ENCODE measurements at places on chromosomes 2 and 18.

GRCh38 chr2:30894498-30895119 is 87.4 kb upstream of the CAPN13 start:
- DNase-seq: no peak

DNA sequence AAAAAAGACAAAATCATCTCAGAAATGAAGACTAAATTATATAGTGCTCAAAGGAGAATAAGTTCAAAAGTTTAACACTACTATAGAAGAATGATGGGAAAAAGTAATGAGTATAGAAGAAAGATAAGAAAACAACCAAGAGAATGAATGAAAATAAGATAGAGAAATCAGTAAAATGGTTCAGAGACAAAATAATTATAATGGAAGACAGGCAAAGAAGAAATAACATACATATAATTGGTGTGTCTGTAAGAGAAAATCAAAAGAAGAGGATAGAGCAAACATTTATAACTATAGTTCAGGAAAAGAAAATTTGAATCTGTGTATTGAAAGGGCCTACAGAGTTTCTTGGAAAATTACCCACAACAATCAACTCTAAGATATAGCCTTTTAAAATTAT is 43.5 kb downstream of the DNAH6 start:
- no peak for DNase-seq

DNA sequence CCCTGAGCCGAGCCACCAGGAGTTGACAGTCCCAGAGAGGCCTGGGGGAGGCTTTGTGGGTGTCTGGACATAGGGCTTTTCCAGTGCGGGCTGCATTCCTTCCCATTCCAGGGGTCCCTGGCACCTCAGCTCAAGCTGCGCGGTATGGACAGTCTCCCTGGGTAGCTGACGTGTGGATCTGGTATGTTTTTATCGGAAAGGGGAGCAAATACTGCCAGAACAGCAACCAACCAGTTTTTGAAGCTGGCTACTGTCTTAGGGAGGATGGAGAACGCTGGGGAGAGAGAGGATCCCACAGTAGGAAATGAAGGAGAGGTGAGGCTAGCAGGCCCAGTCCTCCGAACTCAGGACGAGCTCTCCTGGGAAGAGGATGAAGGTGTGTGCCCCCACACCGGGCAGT is 103.8 kb upstream of the APCDD1 start:
- no peak for DNase-seq

GRCh38 chr2:217469203-217469810 is 533.5 kb downstream of the TNS1 start:
- DNase-seq: no peak

DNA sequence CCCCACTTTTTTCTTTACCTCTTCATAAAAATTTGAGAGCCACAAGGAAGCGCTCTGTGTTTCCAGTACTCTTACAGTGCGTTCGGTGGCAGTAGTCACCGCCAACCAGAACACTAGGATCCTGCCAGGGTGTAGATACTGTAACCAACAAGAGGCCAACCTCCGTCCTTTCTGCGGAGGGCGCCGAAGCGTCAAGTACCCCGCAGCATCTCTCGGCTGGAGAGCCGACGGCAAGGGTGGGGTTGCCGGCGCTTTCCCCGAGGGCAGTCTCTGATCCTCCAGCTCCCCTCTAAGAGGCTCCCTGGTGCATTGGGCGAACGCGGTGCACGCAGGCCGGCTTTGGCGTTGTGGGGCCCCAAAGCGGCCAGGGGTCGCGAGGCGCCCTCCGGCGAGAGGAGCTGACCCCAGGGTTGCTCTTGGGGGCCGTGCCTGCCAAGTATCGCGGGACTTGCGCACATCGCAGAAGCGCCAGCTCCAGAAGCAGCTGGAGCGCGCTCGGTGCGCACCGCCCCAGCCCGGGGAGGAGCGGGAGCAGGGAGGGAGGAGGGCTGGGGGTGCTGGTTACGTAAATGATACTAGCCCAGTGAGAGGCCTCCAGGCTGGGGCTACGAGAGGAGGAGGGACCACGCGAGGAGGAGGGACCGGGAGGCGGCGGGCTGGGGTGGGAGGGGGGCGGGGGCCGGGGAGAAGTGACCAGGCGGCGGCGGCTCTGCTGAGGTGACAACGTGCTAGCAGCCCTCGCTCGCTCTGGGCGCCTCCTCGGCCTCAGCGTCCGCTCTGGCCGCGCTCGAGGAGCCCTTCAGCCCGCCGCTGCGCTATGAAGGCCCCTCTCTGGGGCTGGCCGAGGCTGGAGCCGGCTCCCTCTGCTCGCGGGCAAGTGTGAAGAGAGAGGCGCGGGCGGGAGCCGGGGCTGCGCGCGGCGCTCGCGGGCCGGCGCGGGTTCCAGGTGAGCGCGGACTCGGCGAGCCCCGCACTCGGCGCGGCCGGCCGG is at the start of gene GALNT13:
Gene GALNT13, plus strand, starts transcription at position 692 of the 991 bp plus-strand sequence.
- no peak for DNase-seq

GRCh38 chr2:182448371-182448770 is 21.5 kb upstream of the PDE1A start:
- no peak for DNase-seq

- DNase-seq: no peak
Observed at GRCh38 chr2:44005846-44006245, 10.1 kb upstream of the LRPPRC start.

- DNase-seq: no peak
Observed at GRCh38 chr2:219723311-219723710, 95.9 kb downstream of the SLC4A3 start.

DNA sequence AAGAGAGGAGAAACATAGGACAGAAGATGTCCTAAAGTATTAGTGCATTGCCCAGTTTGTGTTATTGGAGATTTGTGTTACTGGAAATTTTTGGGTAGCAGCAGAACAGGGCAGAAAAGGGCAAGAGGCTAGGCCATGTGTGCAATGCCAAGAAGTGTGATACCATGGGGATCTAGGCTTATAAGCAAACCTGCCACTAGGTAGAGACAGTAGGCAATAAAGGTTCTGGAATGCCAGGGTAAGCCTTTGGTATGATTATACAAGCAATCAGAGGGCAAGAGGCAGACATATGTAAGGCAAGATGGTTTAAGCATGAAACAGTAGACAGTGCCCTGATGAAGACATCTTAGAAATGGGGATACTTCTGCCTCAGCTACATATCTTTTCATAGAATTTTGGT is 12.3 kb upstream of the CERS6 start:
- DNase-seq: no peak

- DNase-seq: no peak
Observed at GRCh38 chr2:104854498-104855220, 744 bp downstream of the POU3F3 start.

DNA sequence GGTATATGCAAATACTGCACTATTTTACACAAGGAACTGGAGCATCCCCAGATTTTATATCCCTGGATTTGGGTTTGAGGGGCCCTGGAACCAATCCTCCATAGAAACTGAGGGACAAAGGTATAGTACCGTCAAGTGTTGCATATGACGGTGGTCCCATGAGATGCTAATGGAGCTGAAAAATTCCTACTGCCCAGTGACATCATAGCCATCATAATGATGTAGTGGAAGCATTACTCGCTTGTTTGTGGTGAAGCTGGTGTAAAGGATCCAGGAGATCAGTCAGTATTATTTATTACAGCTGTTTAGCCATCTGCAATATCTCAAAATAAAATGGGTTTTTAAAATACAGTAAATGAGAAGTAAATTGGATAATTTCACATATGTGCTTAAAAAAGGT is 496.6 kb upstream of the HS6ST1 start:
- DNase-seq: no peak

GRCh38 chr2:199439066-199439465 is 18.7 kb downstream of the SATB2 start:
- no peak for DNase-seq

DNA sequence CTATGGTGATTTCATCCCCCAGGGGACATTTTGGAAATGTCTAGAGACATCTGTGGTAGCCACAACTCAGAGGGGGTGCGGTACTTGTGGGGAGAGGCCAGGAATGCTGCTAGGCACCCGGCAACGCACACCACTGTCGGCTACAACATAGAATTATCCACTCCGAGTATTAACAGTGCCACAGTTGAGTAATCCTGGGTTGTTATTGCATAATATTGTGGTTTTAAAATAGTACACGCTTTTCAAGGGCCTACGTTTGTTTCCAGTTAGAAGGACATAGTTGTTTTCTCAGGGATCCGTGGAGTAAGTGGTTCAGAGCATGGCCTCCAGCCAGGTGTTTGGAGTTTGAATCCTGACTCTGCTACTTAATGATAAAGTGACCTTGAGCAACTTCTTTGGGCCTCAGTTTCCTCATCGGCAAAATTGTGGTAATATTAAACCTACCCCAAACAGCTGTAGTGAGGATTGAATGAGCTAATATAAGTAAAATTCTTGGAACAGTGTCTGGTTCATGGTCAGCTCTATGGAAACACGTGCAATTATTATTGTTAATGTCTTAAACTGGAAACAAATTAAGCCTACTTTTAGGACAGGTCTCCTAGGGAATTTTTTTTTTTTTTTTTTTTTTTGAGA is 24.5 kb downstream of the CYP27A1 start:
- no peak for DNase-seq

GRCh38 chr2:37402636-37403035 is 58.2 kb downstream of the QPCT start:
- DNase-seq: no peak

- DNase-seq: no peak
Observed at GRCh38 chr18:24201699-24202687, 63.1 kb downstream of the CABYR start.

DNA sequence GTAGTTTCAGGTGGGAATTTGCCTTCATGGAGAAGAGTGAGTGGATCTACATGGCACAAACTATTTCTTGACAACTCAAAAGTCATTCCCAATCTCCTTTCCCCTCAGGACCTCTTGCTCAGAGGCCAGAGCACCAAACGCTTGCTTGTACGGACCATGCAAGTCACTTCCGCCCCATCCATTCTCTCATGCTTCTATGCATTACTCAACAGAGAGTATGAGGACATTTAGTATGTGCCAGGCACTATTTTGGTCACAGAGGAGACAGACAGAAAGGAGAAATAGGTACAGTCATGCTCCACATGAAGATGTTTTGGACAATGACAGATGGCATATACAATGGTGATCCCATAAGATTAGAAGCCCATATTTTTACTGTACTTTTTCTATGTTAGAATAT is 117.5 kb downstream of the ACTR3 start:
- no peak for DNase-seq

- DNase-seq: no peak
Observed at GRCh38 chr18:11747731-11748130, 58.7 kb downstream of the GNAL start.

DNA sequence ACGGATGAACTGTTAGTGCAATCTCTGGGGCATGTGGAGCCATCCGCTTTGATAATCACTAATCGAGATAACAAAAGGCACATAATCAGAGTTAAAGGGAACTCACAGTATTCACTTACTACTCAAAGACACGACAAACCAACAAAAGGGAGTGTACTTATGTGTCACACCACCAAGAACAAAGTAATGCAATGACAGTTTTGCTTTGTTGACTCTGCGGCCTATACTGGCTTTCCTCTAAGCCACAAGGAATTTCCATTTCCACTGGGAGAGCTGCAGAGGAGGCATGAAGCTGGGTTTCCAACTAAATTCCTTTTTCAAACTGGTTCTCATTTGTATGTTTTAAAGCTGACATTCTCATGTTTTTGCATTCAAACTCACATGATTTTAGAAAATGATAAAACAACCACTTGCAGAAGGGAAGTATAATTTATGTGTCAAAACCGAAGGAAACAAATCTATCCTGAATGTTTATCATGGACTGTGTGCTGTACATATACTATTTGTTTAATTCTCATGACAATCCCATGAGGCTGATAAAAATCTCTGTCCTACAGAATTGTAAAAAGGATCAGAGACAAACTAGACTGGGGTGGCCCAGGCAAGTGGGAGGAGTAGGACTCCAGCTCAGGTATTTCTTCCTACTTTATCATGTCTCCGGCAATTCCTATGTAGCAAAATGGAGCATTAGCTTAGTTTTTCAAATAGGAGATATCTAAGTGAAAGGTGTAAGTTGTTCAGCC is 149.6 kb upstream of the SMAD7 start:
- no peak for DNase-seq

DNA sequence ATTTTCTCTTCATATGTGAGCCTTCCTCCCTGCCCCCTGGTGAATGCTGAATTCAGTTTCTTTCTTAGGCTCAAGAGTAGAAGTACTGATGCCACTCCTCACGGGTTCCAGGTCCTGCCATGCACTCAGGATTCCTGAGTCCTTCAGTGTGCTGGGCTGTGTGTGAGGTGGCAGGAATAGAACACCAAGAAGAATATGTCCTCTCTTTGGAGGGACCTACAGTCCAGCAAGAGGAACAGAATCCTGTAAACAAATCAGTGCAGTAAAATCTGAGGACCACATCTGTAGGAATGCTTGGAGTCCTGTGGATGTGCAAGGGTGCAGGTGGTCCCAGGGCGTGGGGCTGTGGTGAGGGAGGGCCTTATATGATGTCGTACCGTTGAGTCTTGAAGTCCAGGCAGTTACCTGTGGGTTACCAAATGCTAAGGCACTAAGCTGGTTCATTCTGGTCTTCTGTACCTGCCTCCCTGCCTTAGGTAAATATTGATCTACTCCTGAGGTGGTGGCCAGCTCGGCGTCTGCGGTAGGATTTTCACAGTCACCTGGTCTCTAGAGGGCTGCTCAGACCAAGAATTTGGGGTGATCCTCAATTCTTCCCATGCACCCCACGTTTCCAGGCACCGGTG is 5.5 kb downstream of the ASAP2 start:
- DNase-seq: no peak

DNA sequence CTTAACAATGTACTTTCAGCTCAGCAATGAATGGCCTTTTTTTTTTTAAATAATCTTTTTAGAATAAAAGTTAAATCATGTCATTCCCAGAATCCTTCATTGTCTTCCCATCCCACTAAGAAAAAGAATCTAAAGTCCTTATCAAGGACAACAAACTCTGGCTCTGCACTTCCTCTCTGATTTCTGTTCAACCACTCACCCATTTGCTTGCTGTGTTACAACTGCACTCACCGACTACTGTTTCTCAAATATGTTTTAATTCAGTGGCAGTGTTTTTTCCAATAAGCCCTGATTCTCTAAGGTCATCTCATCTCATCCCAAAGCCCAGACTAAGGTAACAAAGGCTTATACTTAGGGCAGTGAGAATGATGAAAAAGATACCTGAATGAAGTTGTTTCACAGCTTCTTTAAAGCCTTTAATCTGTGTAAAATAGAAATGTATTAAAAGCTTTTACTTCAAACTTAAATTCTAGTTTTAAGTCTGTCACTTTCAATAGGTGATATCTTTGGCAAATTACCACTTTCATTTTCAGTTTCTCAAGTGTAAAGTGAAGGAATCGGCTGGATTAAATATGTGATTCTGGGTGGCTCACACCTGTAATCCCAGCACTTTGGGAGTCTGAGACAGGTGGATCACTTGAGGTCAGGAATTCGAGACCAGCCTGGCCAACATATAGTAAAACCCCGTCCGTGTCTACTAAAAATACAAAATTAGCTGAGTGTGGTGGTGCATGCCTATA is 87.6 kb downstream of the RBBP8 start:
- no peak for DNase-seq
